ENCODE measurements at places on chromosomes 13 and 19.

- no peak for DNase-seq
Measured at GRCh38 chr19:11420429-11421370, 1.6 kb upstream of the RGL3 start.

DNA sequence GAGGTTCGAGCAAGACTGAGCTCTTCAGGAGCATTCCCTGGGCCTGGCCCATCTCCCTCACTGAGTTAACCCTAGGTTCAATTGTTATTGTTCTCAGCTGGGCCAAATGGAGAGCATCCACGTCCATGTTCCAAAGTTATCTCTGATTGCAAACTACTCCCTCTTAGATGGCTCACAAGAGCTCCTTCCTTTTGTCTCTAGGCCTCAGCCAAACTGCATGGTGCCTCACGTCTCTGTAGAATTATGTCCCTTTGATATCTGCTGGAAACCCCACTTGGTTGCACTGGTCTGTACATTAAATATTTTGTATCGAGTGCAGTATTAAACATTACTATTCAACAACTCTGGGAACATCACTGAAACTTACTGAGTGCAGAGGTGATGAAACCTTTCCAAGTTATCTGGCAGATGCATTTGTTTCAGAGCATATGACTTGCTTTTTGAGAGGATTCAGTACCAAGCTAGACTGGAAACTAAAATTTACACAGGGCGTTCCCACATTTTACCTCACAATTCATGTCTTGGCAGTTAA lies 38.1 kb downstream of the DOCK9 start:
- DNase-seq: no peak

DNA sequence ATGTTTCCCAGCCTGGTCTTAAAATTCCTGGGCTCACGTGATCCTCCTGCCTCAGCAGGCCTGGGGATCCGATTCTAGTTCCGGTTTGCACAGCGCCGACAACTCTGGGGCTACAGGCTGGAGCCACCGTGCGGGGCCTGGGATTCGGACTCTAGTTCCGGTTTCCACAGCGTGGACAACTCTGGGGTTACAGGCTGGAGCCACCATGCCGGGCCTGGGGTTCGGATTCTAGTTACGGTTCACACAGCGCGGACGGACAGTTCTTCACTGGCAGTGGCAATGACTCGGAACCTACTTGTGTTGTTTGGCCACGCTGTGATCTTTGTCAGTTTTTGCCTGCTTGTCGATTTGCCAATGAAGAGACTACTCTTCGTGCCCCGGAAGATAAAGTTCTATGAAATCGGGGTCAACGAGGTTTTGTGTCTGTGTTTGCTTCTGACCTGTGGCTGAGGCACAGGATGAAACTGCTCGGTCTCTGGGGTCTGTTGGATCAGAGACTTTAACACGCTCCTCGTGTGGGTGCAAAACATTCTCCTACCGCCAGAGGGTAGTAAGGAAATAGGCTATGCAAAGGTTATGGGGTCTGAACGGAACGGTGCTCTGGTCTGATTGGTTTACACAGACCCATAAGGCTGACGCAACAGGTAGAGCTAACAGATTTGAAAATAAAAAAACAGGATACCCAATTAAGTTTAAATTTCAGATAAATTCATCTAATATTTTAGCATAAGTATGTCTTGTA lies 12.1 kb upstream of the ZSCAN1 start:
- DNase-seq: no peak

- no peak for DNase-seq
Measured at GRCh38 chr19:11551603-11552235, 7.3 kb downstream of the ELOF1 start.

- DNase-seq: no peak
Measured at GRCh38 chr13:97259798-97260714, 37.9 kb downstream of the MBNL2 start.

DNA sequence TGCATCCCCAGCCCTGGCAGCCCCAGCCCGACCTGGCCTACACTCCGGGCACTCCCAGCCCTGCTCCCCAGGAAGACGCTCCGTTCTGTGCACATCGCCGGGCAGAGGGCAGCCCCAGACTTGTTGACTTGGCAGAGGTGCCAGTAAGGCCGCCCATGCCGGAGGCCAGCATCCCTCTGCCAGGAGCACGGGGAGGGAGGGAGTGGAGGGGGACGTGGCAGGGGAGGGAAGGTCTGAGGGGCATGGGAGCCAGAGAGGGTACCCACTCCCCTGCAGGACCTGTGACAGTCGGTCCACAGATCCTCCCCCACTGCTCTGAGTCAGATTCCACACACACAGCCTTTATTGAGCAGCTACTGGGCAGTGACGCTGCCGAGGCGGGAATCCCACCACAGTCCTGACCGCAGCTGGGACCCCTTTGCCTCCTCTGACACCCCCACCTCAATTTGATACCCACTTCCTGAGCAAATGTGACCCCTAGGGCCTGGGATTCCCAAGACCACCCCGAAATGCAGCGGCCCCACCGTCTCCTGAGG lies 1.9 kb upstream of the NKPD1 start:
- DNase-seq: no peak

All from H54 (cell line).